ENCODE measurements at places on chromosomes 5 and 9.

DNA sequence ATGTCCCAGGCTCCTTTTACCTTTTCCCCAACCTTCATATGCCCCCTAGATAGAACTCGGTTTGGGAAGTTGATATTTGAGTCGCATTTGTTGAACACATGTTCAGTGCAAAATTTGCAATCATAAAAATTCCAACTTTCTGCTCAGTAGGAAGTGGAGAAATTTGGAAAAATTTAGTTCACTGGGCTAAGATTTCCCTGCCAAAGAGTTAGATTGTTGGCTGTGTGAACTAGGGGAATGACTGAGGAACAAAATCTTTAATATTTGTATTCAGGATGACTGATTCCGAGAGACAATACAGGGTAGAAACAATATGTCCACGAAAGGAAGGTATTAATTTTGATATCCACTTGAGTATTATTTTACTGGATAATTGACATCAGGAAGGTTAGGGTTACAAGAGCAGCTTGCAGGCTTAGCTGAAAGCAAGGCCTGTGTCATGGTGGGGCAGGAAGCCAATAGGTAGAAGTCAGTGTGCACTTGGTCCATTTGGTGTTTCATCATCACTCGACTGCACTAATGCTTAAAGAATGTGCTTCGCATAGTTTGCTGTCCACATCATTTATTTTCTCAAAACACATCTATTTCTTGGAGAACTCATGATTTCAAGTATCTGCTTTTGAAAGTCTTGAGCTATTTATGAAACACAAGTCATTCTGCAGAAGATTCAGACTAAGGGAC, 59.4 kb upstream of the GNA14 start:
- peak; percentile 55 for DNase-seq

GRCh38 chr5:89300426-89300970, 417.5 kb upstream of the MEF2C start:
- no peak for DNase-seq

- peak; percentile 49 for DNase-seq
Observed at GRCh38 chr9:130893341-130894101, 3.1 kb downstream of the QRFP start.

- no peak for DNase-seq
Observed at GRCh38 chr5:88674356-88675167, 208.4 kb downstream of the MEF2C start.

- peak; percentile 92 for DNase-seq
Observed at GRCh38 chr9:116365056-116365471, 211.5 kb downstream of the PAPPA start.

- DNase-seq = no peak
Observed at GRCh38 chr5:1654786-1655495, 131.2 kb upstream of the LPCAT1 start.

GRCh38 chr9:7123743-7124142, 366.0 kb downstream of the KDM4C start:
- no peak for DNase-seq

- peak; percentile 99 for DNase-seq
Observed at GRCh38 chr9:33024966-33025571, at the start of gene DNAJA1. TSS of gene DNAJA1 (plus strand) at chr9:33025273. CDS start at chr9:33026485, 1,212 bp downstream.

DNA sequence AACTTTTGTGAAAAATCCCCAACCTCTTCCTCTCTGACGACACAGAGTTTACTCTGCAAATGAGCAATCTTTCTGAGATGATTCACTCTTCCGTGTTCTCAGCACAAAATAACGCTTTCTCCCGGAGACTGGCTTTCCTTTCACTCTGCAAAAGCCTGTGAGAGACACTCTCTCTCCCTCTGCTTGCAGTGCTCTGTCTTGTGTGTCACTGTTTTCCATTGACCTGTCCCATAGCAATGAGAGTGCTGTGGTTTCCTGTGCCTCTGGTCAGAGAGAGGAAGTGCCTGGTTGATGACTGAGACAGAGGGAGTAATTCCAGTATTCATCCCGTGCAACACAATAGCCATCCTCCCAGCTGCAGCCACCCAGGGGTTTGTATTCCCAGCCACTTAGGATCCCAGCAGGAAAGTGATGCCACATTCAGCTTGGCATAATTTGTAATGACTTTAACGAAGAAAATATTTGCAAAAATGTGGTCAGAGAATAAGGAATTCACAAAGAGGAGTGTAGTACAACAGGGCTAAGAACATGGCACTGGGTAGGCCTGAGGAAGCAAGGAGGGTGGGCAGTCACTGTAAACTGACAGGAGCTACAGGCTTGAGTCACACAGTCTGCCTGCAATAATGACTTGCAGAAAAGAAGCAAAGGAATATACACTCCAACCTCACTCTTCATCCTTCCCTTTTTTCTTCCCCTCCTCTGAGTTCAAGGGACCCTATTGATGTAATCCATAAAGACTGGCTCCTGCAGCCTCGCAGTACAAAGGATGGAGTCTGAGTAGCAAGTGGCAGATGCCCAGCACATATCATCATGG, 463.5 kb upstream of the RGMB start:
- DNase-seq = peak; percentile 38

DNA sequence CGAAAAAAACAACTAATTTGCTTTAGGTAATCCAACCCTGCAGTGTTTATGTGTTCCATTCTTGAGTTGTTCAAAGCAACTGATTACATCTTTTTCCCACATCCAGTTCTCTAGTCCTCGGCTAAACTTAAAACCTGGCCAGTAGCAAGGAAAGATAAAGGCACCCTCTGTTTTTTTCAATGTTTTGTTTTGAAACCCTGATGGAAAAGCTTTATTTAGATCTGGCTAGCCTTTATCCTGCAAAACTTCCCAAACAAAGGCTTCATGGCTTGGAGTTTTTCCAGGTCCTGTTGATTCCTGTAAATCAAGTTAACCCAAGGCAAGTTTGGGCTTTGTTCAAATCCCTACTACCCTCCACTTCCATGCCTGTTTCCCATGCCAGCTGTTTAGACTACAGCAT, 105.1 kb downstream of the CEMIP2 start:
- DNase-seq = no peak

- DNase-seq = peak; percentile 51
Observed at GRCh38 chr5:143434261-143435209, 31.0 kb upstream of the NR3C1 start.

- no peak for DNase-seq
Observed at GRCh38 chr5:158471535-158471924, 612.6 kb upstream of the CLINT1 start.

DNA sequence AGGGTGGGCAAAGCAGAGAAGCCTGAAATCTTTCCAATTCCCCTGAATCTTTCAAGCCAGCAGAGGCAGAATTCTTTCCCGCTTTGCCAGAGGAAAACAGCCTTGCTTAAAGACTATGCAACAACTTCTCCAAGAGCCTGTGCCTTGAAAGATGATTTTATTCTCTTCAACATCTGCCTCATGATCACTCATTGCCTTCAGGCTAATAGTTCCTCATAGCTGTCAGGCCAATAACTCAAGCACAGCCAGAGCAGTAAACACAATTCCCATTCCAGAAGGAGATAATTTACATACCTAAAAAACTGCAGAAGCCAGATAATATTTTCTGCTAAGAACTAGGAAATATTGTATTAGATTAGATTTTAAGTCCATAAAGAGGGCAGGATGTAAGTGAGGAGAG, 92.3 kb upstream of the PUM3 start:
- no peak for DNase-seq

- no peak for DNase-seq
Observed at GRCh38 chr9:84556556-84556955, 113.0 kb upstream of the NTRK2 start.
